GM19239 (cell line): ENCODE measurements at places on chromosomes 2 and 18.

DNA sequence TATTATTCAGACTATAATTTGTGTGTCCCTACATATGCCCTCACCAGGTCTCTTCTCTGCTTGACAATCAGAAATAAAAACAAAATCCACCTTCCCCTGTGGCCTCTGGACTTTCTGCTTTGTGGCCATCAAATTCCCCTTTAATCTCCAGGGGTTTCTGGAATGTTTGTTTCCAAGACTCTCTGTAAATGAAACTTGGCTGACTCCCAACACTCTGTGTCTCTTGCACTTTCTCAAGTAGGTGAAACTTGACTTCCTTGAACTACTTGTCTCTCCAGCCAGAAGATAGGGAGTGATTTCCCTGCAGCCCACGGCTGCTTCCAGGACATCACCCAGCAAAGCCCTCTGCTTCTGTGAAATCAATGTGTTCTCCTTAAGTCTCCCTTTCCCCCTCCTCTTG lies 54.1 kb upstream of the AQP4 start:
- DNase-seq, result no peak

GRCh38 chr2:240302041-240302440 lies 133.4 kb upstream of the GPC1 start:
- no peak for DNase-seq

- DNase-seq, result peak; percentile 4
Observed at GRCh38 chr2:133171393-133172004, 396.8 kb downstream of the NCKAP5 start.

GRCh38 chr18:49630246-49630699 lies 68.4 kb downstream of the LIPG start:
- DNase-seq, result no peak

GRCh38 chr18:3671176-3671575 lies 221.2 kb downstream of the TGIF1 start:
- DNase-seq, result no peak

- no peak for DNase-seq
Observed at GRCh38 chr2:28522481-28522880, 26.6 kb downstream of the PLB1 start.

DNA sequence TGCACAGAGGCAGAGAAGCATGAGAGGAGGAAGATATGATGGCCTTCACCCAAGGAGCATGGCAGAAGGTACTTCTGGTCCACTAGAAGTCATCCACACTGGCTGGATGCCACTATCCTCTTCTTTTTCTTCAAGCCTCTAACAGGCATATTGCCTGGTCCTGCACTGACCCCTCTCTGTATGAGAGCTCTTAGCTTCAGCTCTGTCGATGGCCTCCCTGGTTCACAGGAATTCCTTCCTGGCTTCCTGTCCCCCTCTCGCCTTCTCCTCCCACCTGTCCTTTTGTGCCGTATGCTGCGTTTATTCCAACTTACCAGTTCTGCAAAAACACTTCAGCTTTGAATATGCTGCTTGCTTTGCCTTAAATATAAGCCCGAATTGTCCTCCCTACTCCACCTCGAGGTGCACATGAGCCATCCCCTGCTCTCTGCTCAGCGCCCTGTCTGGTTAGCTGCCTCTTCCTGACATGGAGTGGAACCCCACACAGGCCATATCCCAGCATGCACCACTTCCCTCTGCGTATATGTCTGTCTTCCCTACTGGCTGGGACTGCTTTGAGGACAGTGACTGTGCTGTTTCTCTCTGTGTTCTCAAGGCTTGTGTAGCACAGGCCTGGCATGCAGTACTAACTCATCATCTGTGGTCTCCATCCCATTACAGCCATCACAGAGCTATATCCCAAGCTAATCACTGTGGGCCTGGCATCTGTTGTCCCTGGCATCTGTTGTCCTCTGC lies 474.9 kb downstream of the EIPR1 start:
- DNase-seq, result no peak

DNA sequence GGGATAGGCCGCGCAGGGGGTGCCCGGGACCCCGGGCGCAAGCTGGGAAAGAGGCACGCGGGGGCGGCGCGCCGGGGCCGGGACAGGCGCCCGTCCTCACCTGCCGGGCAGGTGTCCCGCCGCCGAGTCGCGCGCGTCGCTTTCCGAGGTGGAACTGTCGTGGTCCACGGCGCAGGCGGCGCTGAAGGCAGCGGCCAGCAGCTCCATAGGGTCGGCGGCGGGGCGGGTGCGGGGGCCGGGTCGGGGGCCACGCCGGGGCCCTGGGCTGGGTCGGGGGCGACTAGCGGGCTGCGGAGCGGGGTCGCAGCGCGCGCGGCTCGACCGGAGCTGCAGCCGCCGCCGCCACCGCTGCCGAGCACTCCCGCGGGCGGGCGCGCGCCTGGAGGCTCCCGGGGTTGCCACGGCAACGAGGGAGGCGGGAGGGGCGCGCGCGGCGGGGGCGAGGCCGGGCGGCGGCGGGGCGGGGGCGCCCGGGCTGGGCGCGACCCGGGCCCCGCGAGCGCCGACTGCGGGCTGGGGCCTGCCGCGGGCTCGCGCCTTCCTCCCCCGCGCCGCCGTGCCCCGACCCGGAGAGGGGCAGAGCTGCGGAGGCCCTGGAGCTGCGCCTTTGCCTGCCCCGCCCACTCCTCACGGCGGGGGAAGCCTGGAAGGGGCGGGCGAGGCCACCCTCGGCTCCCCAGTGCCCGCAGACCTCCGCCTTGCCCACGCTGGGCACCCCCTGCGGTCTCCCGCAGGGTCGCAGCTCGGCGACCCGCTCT lies 57.9 kb downstream of the SNORC start:
- no peak for DNase-seq

DNA sequence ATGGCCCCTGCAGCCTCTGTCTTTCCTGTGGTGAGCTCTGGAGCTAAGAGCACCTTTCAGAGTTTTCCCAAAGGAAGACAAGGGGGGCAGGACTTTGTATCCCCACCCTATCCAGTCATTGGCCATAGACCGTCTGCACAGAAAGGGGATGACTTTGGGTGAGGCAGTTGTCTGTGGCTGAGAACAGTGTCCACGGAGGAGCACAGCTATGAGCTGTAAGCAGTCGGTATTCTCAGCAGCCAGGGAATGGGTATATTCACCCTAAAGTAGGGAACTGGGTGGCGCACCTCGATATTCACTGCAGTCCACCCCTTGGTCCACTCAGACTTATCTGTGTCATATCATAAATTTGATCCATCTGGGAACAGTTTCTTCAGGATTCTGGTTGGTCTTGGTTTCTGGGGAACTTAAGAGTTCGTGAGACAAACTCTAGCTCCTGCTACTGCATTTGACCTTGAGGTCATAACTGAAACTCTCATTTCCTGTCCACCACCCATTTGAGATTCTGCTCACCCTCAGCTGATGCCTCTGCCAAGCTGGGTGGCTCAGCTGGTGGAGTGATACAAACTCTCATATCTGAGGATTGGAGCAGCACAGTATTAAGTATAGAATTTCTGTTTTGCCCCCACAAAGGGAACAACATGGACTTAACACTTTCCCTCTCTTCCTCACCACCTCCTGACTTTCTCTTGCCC lies 45.2 kb upstream of the SCG2 start:
- peak; percentile 36 for DNase-seq

- DNase-seq, result no peak
Observed at GRCh38 chr2:75328156-75328555, 128.8 kb upstream of the TACR1 start.

GRCh38 chr2:217437290-217437870 lies 565.4 kb downstream of the TNS1 start:
- DNase-seq, result no peak

GRCh38 chr2:205408696-205409095 lies 273.6 kb upstream of the NRP2 start:
- no peak for DNase-seq

- no peak for DNase-seq
Observed at GRCh38 chr2:42764901-42765300, 966 bp upstream of the OXER1 start.

- no peak for DNase-seq
Observed at GRCh38 chr2:151891566-151892194, 63.5 kb upstream of the ARL5A start.

DNA sequence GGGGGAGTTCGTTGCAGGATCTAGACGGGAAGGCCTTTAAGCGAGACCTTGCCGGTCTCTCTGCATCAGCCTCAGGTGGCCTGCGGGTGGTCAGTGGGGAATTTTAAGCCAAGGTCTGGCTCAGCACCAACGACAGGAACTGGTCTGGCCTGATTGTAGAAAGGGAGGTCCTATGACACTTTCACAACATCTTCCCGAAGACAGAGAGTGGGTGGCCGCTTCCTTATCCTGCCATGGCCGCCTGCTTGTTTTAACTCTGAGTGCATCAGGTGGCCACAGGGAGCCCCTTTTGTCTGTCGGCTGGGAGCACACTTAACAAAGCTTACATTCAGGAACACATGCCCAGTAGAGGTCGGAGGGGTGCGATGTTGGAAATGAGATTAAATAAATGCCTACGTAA lies 363.7 kb upstream of the MYT1L start:
- no peak for DNase-seq

DNA sequence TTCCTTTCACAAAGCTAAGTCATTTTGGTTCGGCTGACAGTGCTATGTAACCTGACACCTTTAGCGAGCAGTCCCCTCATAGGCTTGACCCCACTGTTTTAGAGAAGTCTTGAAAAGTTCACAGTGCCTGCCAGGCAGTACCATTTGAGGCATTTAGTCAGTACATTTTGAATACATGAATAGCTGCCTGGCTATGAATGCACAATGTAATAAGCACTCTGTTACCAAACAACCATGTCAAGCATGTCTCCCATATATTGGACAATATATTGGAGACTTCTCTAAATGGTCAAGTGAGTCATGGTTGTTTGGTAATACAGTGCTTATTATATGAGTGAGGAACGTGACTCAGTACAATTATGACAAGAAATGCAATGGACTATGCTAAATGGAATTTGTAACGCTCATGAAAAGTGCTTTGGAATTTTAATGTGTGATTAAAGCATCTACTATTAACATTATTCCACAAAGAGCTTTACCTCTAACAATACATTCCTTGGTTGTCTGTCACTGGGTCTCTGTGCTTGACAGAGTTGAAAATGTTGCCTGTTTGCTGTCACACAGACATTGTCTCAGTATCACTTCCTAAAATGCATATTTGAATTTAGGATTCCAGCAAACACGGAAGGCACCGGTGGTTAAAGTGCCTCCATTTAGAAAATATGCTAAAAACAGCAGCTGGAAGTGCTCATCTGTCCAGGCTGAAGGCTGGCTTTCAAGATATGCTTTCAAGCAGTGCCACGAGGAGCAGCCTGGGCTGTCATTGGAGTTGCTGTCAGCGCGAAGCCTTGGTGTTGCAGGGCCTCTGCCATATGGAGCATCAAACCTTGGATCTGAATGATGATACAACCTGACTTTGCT lies 458.6 kb downstream of the FBXO15 start:
- no peak for DNase-seq

- DNase-seq, result no peak
Observed at GRCh38 chr2:142180820-142181533, 50.2 kb upstream of the LRP1B start.

DNA sequence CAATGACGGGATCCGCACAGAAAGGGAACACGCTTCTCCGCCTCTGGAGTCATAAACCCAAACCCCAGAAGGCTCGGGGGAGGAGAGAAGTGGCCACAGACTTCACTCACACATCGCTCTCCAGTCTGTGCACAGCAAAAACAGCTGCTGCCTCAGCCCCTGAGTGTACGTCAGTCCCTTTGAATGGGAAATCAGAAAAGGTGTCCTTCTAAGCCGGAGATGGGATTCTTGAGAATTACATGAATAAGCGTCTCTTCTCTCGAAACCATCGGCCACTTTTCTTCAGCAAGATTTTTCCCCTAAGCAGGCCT lies 78.3 kb downstream of the PDCL3 start:
- DNase-seq, result no peak

DNA sequence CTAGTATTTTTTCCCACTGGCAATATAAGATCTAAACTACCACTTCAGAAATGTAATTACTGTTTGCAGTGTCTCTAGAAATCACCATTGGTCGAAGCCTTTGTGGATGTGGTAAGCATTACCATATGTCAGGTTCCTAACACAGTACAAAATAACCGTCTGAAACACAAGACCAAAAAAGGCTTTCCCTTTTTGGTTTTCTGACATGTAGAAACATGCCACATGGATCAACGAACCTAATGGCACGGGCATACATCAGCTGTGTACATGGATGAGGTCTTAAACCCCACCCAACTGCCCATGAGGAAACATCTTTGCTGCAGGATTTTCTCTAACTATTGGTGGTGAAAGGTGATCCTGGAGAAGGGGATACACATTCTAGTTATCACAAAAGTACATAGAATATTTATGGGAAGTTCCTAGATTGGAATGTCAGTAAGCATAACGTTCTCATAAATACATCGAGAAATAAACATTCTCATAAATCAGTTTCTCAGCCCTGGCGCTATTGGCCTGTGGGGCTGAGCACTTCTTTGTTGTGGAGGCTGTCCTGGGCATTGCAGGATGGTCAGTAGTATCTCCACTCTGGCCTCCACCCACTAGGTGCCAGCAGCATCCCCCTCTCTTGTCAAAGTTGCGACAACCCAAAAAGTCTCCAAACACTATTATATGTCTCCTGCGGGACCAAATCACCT lies 9.0 kb downstream of the VIT start:
- no peak for DNase-seq

DNA sequence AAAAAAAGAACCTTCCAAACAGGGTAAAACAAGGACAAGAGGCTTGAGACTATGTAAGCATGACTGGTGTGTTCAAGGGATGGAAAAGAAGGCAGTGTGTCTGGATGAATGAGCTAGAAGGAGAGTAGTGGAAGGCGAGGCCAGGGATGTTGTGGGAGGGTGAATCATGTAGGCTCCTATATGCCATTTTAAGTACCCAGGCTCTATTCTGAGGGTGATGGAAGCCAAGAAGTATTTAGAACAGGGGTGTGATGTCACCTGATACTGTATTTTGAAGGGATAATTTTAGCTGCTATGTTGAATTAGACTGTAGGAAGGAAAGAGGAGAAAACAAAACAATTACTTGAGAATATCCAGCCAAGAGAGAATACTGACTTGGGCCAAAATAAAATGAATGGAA lies 524.7 kb upstream of the CRIM1 start:
- no peak for DNase-seq

DNA sequence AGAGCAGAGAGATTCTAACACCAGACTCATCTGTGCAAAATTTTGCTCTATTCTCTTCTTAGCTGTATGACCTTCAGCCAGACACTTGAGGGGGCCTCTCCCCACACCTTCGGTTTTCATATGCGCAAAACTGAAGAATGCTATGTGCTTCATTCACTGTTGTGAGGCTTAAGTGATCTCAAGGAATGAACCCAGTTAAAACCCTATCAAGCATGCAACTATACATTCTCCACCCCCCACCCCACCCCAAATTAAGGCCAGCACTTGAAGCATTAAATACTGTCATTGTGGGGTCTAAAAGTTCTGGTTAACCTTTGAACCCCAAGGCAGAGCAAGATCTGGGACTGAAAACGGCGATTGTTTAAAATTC lies 10.0 kb downstream of the PCARE start:
- DNase-seq, result no peak

- DNase-seq, result no peak
Observed at GRCh38 chr2:144572977-144573376, 53.1 kb upstream of the ZEB2 start.
